Mucosa of gallbladder (tissue), 1 donor: ENCODE measurements at places on chromosomes 2 and 18. TPM values are rescaled to one million over a fixed set of nuclear protein-coding genes. Genes with fewer than 3 reads are reported as not detected.
A peak's percentile ranks its signal among the peaks of the same experiment; 100 is the strongest.

Gene FABP1
- 1.5 TPM for total RNA-seq

Gene MRPS5
- 54.0 TPM for total RNA-seq

DNA sequence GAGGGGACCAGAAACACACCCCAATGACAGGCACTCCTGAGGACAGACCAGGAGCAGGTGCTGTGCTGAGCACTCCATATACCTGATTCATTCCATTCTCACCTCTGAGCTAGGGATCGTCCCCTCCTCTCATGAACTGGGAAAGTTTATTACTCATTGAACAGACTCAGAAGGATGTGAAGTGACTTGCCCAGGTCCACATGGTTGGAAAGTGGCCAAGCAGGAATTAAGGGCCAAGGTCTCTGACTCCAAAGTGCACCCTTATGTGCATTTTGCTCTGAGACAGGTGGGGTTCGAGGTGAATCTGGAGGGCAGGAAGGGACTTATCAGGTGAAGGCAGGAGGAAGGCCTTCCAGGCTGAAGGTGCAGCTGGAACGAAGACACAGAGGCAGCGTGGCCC, 25.1 kb upstream of the PLB1 start:
- DNase-seq, result no peak

- no peak for DNase-seq
These were observed 325.8 kb upstream of the SPHKAP start for GRCh38 chr2:228507231-228507824.

DNA sequence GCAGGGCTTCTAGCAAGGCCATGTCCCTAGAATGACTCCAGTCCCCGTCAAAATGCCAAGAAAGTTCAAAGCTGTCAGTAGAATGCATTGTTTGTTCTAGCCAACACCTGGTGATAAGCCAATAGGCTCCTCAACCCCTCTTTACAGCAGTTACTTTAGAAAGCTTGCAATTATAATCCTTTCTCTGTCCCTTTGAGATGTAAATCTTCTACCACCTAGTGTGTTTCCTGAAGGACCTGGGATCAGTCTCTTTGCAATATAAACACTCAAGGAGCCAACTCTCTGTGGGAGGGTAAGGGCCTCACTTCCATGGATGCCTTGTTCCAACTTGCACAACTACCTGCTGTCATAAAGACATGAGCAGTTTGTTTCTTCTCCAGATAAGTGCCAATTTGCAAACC, 301.8 kb downstream of the NBAS start:
- DNase-seq, result no peak

- DNase-seq, result no peak
These were observed 21.9 kb downstream of the ANTXR1 start for GRCh38 chr2:69034845-69035244.

DNA sequence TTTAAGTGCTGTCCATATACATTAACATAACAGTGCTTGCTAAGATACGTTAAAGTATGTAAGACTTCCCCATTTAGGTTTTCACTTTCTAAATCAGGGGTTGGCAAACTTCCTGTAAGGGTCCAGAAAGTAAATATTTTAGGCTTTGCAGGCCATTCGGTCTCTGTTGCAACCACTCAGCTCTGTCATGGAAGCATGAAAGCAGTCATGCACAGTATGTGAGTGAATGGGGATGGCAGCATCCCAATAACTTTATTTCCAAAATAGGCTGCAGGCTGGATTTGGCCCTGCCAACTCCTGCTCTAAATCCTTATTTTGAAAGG, 128.7 kb downstream of the PLA2R1 start:
- DNase-seq, result peak; percentile 13

DNA sequence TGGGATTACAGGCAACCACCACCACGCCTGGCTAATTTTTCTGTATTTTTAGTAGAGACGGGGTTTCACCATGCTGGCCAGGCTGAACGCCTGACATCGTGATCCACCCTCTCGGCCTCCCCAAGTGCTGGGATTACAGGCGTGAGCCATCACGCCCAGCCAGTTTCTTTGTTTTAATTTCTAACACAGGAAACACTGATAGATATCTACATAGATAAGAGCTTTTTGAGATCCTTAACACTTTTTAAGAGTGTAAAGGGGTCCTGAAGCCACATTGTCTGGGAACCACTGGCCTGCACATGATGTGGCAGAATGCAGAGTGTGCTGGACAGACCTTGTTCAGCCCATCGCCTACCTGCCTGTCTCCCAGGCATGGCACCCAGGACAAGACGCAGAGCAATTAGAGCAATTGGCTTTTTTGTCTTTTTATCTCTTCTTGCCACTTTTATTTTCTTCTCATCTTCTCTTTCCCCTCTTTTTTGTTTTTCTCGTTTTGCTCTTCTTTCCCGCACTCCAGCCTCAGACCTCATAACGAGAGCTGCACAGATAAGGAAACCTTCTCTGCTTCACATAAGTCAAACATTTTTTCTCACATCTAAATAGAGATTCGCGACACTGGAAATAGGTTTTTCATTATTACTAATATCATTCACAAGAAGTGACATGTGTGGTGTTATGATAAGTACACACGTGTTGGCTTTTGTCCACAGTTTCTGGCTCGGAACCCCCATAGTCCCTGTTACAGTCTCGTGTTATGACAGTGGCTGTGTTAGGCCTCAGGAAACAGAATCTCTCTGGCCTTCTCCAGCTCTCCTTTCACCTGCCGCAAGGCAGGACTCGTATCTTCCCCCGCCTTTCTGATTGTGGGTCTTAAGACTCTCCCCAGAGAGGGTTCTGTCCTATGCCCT, 25.2 kb upstream of the GPR55 start:
- no peak for DNase-seq

DNA sequence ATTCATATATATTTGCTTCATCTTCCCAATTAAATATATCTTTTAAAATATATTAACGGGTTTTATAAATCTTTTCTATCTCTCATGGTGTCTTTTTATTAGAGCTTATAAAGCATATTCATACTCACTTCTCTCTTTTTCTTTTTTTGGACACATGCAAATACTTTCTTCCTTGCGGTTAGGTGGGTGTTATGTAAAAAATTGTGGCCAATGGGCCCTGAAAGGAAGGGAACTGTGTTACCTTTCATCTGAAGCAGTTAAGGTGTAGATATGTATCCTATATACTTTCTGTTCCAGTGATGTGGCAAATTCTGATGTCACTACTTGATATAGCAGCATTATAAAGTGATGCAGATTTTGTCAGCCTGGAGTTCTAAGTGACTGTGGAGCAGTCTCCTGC, 714.5 kb downstream of the PLCL1 start:
- no peak for DNase-seq

DNA sequence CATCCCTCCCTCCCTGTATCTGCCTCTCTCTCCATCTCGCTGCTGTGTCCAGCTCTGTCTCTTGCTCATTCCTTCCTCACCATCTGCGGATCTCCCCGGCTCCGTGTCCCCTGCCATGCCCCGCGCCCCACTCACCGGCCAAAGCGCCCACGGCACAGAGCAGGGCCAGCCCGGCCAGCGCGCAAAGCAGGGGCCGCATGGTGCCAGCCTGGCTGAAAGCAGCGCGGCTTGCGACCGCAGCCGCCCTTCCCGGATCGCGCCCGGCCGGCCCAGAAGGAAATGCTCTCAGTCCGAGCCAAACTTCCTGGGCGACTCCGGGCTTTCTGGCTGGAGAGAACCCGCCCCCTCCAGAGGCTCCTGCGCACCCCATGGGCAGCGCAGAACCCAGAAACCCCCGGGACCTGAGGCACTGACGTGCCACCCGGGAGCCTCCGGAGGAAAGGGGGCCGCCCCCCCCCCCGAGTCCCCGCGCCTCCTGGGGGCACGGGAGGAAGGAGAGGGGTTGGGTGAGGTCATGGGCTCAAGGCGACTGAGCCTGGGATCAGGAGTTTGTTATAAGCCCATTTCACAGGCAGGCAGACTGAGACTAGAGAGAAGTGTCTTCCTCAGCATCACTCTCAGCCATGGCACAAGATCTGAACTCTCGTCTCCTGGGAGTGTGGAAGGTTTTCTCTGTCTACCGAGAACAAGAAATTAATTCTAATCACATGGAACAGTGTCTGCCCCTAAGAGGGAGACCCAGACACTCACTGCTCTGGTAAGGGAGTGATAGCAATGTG, 45.2 kb upstream of the RAB6C start:
- DNase-seq, result no peak
